ENCODE measurements at places on chromosomes 7 and 10.

GRCh38 chr7:83575436-83575835 lies 73.5 kb downstream of the SEMA3E start:
- no peak for DNase-seq

DNA sequence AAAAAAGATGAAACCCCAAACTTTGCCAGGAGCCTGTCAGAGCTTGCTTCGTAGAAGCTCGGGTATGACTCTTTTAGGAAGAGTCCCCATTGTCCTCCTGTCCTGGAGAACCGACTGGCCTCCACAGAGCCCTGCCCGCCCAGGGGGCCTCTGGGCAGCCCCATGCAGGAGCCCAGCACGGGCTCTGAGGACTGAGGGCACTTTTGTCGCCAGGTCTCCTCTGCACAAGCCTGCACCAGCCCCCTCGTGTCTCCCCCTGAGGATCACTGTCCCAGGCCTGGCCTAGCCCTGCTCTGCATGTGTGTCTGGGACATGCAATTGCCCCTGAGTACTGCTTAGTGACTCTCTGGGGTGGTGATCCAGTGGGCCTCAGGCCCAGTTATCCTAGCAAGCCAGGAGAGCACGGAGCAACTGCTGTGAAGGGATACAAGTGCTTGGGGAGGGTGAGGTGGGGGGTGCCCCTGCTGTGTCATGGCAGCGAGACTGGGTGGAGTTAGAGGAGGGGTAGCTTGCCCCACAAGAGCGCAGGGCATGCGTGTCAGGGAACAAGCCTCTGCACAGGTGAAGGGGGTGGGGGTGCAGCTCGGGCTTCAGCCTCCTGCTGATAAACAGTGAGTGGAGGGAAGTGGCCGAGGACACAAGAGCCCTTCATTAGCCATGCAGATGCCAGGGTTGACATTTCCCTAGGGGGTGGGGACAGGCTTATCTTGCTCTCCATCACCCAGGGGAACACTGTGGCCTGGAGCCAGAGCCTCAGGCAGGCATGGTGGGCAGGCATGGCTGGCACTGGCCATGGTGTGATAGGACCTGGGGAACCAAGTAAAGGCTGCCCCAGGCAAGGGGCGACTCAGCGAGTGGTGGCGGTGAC lies 143.4 kb downstream of the C10orf105 start:
- no peak for DNase-seq

- DNase-seq = no peak
Measured at GRCh38 chr10:89063465-89063864, 72.9 kb downstream of the FAS start.

DNA sequence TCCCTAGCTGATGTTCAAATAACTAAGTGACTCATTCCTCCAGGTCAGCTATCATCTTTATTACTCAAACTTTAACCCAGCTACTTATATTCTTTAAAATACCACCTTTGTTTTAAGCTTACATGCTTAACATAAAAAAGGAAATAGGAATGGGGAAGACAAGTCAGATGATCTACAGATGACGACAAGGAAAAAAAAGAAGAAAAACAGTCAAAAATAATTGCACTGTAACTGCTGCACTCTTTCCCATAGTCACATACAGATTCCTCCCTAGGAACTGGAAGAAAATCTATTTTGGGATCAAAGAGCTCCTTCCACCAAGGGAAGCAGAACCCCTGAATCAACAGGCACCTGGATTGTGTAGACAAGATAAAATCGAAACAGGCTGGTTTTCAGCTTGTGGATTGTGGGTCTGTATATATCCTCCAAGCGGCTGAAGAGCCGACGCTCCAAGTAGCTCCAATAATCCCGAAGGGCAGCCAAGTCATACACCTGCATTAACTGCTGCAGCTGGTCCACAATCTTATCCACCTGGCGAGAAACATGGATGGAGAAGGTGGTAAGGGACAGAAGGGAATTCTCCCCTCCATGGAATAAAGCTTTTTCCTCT lies 2.0 kb downstream of the WDR91 start:
- DNase-seq = no peak

DNA sequence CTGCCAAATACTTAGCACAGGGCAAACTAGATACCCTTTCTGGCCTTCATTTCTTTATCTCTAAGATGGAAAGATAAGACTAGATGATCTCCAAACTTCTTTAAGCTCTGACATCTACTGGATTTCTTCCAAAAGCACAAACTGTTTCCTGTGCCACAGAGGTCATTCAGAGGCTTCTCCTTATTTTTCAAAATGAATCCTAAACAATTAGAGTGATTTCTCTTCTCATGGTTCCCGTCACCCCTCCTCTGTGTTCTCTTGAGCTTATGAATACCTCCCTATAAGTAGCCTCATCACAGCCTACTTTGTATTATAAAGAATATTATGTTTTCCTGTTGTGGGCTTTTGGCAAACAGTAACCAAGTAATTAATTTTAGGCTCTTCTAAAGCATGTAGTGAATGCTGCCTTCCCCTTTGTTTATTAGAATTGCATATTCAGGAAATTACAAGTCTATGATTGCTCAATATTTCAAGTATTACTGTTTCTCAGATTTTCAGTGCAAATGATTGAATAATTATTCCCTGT lies 179.5 kb downstream of the REEP3 start:
- no peak for DNase-seq

DNA sequence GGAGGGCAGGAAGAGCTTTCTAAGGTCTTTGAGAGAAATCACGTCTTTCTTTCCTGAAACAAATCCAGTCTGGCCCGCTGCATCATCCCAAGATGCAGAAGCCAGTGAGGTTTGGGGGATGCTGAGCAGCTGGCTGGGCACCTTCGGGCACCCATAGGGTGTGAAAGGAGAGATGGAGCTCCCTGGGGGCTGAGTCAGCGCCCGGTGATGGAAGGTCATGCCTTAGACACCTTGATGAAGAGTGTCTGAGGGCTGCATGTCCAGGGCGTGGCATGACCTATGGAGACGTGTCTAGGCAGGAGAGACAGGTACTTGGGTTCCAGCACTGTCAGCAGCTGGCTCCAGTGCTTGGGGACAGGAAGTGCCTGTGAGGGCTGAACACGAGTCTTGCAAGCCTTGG lies 88.3 kb downstream of the GOLGA7B start:
- DNase-seq = no peak

- DNase-seq = no peak
Measured at GRCh38 chr7:83791737-83792136, 142.8 kb upstream of the SEMA3E start.

DNA sequence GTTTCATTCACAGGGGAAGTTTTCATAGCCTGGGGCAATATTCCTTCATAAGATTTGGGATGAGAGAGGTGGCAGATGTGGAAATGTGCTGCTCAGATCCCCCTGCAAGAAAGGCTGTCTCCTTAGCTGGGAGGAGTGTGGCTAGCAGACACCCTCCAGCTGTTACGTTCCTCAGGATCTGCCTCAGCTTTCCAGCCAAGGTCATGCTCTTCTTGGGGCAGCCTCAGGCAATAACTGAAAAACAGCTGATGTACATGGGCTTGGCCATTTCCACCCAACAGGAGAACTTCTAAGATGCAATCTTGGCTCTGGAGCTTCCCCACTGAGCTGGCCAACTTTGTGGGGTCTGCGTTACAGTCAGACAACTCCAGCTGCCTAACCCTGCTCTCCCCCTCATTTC lies 51.3 kb upstream of the SEPTIN7 start:
- DNase-seq = no peak

- DNase-seq = no peak
Measured at GRCh38 chr10:383519-383918, 248.3 kb downstream of the ZMYND11 start.

GRCh38 chr10:125557311-125557710 lies 125.7 kb downstream of the TEX36 start:
- DNase-seq = no peak

DNA sequence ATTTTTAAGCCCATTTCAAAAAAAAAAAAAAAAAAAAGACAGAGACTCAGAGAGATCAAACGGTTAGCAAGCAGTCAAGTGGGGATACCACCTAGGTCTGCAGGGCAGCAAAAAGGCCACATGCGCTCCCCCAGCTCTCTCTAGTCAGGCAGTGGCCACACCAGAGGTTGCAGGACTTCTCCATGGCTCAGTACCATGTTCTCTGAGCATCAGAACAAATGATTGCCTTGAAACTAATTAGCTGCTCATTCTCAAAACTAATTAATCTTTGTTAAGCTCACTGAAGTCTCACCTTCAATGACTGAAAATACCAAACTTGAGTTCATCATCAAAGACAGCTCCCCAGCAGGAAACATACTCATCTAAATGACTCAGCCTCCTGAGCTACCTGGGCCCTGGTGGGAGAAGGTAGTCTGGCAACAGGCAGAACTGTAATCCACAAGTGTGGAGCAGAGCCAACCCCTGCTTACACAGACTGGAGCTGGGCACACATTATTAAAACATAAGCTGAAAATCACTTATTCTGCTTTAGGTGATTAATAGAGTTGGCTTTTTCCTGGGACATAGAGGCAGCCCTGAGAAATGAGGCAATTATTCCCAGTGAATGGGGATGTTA lies 319.6 kb downstream of the GRID1 start:
- DNase-seq = no peak

DNA sequence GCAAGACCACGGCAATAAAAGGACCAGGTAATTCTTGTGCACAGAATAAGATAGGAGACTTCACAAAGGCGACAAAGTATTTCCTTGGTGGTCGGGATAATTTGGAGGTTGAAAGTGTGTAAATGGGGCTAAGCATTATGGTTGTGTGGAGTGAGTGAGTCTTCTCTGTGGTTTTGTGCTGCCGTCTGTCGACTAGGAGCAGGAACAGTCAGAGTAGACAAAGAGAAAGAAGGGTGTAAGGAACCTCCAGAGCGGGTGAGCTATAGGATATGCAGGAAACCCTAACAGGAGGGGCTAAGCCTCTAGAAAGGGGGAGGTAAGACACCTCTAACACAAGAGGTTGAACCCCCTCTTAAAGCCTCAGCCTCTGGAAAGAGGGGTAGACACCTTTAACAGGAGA lies 201.6 kb downstream of the SH2D4B start:
- DNase-seq = no peak

- DNase-seq = no peak
Measured at GRCh38 chr10:118278649-118279048, 63.5 kb downstream of the FAM204A start.

- DNase-seq = no peak
Measured at GRCh38 chr10:111347386-111348013, 270.7 kb downstream of the ADRA2A start.

GRCh38 chr7:117119192-117119924 lies 166.1 kb downstream of the ST7 start:
- DNase-seq = no peak

- DNase-seq = peak; percentile 74
Measured at GRCh38 chr10:45420453-45421192, 46.6 kb downstream of the ALOX5 start.

DNA sequence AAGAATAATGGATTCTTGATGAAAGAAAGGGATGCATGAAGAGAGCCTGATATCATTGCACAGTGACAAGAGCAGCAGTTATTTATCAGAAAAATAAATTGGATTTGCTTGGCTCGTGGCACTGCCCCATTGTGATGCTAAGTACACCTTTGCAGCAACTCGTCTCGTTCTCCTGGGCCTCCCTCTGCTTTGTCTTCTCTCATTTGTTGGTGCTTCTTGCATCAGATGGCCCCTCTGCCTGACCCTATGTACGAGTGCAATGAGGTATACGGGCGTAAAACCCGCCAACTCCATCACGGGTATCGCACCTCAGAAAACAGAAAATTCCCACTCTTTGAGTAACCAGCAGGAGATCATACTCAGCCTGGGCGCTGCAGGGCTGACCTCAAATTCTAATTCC lies 107.2 kb upstream of the C10orf90 start:
- no peak for DNase-seq

GRCh38 chr7:4823441-4824119 lies 38.2 kb downstream of the PAPOLB start:
- no peak for DNase-seq

- no peak for DNase-seq
Measured at GRCh38 chr10:129123428-129123827, 343.6 kb upstream of the MGMT start.

DNA sequence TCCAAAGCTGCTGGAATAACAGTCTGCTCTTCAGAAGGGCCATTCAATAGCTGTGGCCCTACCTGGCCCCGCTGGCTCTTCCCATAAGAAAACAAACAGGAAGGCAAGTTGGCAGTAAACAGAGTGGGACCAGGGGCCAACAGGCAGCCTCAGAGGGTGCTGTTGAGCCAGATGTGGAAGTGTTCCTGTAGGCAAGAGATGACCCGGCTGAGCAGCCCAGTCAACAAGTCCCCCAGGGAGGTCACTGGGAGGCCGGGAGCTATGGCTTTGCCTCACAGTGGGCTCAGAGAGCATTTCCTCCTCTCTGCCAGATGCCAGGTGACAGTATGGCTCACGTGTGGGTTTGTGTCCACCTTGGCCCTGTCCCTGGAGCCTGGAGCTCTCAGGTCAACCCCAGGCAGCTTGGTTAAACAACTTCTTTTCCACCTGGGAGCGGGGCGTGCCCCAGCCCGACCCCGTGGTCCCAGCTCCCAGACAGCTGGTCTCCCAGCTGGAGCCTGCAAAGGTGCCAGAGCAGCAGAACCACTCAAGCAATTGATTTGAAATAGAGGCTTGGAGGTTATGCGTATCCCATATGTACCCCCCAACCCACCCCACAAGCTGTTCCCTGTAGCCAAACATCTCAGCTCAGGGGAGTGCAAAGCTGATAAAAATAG lies 33.8 kb upstream of the LOXL4 start:
- DNase-seq = no peak

GRCh38 chr7:28858206-28858605 lies 99.9 kb downstream of the TRIL start:
- no peak for DNase-seq

DNA sequence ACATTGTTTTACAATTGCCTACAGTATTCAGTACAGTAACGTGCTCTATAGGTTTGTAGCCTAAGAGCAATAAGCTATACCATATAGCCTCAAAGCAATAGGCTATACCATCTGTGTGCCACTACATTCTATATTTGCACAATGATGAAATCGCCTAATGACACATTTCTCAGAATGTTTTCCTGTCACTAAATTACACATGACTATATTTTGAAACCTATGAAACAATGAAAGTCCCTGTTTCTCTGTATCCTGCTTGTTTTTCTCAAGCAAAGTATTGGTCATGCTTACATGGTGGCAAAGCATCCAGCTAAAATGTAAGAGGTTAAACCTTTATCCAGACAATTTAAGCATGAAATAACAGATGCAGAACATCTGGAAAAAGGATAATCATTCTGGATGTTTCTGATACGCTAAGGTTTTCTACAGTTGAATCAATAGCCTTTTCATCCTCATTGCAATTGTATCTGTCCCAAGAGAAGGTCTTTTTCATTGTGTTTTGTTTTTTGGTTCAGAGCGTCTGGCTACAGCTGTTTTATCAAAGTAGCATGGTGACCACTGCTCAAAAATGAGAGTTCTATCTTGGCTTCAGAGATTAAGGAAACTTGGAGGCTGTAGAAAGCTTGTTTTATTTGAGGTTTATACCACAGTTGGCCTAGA lies 81.7 kb downstream of the CSTF2T start:
- DNase-seq = no peak

DNA sequence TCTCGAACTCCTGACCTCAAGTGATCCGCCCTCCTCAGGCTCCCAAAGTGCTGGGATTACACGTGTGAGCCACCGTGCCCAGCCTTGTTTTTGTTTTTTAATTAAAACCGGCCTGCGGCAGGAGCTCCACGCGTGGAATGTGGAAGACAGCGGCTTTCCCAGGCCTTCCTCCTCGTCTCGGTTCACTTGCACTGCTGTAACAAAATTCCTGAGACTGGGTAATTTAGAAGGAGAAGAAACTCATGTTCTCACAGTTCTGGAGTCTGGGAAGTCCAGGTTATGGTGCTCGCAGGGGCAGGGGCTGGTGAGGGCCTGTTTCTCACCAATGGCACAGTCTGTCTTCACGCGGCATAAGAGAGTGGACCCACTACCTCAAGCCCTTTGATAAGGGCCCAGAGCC lies 14.4 kb upstream of the CRYGN start:
- no peak for DNase-seq

Measured in GM13977 (cell line).